ENCODE measurements at places on chromosomes 4 and X.
A peak's percentile ranks its signal among the peaks of the same experiment; 100 is the strongest.

DNA sequence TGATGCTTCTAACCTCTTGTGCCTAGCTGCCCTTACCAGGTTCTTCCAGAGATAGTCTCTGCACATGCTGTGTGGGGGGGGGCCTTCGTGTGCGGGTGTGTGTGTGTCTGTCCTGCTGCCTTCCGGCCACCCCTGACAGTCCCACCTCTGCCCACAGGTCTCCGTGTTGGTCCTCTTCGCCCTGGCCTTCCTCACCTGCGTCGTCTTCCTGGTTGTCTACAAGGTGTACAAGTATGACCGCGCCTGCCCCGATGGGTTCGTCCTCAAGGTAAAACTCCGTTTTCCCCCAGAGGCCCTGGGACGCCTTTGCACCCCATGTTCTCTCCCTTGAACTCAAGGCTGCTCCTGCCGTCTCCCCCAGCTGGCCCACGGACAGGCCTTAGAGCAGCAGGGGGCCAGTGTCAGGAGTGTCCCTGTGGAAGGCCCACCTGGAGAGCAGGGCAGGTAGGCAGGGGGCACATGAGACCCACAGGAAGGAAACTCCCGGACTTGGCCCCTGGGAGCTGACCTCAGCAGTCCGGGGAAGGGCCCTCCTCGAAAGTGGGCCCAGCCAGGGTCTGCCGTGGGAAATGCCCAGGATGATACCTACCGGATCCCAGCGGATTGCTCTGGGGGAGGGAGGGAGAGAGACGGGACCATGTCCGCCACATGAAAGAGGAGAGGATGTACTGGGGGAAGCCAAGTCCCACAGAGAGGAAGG is 22.7 kb downstream of the NSG1 start:
- DNase-seq: no peak

DNA sequence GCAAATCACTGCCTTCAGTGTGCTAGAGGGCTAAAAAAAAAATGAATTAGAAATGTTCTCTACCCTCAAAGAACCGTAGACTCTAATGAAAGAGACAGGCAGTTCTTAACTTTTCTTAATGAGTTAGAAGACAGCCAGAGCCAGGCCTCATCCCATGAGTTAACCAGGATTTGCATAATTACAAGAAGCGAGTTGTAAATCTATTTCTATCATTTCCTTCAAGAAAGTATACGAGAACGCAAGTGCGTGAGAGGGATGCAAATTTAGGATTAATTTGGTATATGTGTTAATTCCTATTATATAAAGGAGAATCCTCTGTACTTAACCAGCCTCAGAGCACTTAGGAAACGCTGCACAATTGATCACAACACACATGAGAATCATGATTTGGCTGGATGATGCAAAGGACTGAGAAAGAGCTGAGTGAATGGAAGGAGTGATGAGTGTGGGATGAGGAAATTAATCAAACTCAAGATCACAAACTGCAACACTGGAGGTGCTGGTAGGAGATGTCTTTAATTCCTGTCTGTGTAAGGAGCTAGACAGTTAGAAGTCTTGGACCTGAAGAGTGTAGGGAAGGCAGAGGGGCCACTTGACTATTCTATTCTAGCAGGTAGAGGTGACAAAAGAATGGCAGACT is 157.2 kb downstream of the ATP10D start:
- DNase-seq: no peak

- DNase-seq: no peak
Measured at GRCh38 chrX:12767856-12768255, 23.4 kb upstream of the PRPS2 start.

- no peak for DNase-seq
Measured at GRCh38 chr4:96681218-96681617, 841.3 kb downstream of the PDHA2 start.

- DNase-seq: no peak
Measured at GRCh38 chrX:10240918-10241317, 84.1 kb downstream of the CLCN4 start.

DNA sequence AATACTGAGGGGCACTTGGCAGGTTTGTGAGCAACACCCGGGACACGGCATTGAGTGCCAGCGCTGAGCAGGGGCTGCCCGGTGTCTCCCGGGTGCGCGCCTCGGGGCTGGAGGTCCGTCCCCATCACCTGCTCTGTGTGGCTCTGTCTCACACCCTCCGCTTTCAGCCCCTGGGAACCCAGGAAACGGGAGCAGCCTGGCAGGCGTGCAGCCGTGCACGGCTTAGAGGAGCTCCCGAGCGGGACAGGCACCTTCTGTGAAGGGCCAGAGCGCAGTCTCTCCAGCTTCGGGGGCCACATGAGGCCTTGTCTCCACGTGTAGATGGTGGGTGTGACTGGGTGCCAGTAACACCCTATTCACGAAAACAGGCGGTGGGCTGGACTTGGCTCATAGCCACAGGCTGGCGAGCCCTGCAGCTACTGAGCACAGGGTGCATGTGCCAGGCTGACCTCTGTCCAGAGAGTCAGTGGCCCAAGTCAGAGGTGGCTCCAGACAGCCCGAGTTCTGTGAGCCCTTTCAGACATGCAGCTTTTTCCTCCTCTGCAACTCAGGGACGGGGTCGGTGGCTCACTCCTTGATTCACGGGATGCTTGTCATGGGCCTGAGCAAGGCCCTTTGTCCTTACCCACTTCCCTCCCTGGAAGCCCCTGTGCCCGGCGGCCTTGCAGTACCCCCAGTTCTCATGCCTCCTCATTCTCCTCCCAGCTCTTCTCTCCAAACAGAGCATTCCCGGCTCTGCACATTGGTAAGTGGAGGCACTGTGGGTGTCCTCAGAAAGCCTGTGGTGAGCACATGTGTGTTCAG is 23.5 kb downstream of the UVSSA start:
- DNase-seq: no peak

DNA sequence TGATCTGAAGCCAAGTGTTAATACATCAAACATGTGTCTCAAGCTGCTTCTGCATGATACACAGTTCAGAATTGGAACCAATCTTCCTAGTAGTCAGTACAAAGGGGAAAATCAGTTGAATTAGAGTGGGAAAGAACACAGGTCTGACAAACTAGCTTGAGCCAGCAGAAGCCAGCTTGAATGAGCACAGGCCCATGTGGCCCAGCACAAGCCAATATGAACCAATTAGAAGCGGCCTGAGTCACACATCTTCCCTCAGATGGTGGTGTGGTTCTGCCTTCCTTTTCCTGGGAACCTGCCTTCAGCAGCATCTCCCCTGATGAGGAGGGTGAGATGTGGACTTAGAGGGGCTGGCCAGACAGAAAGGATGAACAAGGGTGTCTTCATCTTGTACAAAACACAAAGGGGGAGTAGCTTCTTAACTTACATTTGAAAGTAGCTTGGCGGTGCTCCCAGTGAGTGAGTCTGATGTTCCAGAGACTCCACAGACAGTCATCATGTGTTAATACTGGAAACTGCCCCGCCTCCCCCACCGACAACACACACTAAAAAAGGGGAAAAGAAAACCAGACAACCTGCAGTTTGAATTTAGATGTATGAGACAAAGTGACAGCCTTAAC is 72.0 kb downstream of the FRMPD4 start:
- DNase-seq: no peak

DNA sequence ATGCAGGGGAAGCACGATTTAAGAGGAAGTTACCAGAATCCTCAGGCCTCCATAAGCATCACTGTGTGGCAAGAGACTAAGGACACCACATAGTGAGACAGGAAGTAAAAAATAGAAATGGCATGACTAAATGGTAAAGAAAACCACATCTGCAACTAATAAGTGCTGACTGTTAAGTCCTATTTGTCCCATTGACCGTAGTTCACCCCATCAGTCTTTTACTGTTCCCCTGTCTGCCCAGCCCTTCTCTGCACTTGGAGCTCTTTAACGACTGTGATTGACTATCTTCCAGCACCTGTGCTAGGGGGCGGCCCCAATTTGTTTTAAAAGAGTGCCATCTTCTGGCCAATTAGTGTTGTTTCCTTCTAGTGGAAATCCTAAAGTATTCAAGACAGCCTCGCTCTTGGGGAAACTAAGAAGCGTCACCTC is 94.2 kb downstream of the MAOA start:
- peak; percentile 44 for DNase-seq

Data from CD4-positive, alpha-beta T cell treated with Interleukin-15 for 4 hours (primary cell).